Activated CD8-positive, alpha-beta memory T cell treated with anti-CD3 and anti-CD28 coated beads for 1 hour (primary cell): ENCODE measurements at places on chromosomes 2 and 18.

GRCh38 chr2:195613922-195614321 lies 43.1 kb upstream of the SLC39A10 start:
- DNase-seq, result no peak

DNA sequence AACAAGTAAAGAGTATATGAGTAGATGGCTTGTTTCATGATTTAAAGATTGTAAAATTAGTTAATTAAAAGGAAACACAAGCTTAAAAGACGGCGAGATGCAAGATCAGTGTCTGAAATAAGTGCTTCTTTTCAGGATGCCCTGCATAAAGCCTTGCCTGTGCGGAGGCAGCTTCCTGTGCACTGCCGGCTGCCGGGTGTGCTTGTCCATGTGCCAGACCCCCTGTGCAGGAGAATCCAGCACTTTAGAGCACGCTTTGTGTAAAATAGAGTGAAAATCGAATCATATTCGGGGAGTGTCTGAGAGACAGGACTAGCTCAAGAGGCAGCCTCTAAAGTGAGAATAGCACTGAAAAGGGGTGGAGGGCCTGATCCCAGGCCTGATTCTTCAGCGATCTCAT lies 154.7 kb downstream of the CHST9 start:
- no peak for DNase-seq

GRCh38 chr2:57981083-57981768 lies 65.4 kb upstream of the VRK2 start:
- no peak for DNase-seq

GRCh38 chr18:34352385-34353163 lies 127.9 kb upstream of the NOL4 start:
- no peak for DNase-seq

DNA sequence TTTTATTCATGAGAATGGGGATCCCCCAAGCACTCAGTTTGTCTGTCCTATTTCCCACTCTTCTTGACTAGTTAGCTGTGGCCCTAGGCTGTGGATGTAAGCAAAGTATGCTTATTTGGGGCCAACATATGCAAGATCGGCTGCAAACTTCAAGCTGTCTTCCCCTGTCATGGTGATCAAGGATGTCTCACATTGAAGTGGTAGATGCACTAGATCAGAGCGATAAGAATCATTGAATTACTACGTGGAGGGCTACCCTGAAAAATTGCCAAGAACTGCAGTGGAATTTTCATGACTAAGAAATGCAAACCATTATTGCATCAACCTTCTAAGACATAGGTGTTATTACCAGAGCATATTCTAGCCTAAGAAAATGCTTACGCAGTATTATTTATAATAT lies 527.4 kb downstream of the RNF144A start:
- DNase-seq, result no peak

GRCh38 chr2:109401370-109401769 lies 212.4 kb downstream of the SEPTIN10 start:
- DNase-seq, result no peak

DNA sequence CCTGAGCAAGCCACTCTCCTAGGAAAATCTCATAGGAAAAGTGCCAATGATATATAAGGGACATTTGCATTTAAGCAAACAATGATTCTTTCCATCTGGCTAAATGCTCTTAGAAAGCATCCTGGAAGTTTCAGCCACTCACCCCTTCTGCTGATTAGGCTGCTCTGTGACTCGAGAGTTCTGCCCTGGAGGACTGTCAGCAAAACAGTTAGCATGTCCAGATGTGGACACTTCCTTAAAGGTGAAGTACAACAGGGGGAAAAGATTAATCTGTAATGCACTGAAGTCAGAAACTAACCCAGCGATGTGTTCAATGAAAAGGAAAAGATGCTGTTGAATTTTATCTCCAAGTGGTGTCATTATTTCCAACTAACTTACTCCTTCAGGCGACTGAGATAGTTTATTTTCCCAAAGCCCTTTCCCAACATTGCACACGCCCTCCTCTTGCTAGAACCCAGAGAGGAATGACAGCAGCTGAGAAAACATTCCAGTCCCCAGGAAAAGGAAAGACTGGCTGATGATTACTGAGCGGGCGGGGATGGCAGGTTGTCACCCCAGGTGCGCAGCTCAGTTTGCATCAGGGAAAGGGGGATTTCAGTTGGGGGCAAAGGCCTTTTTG lies 214.0 kb downstream of the SS18 start:
- DNase-seq, result no peak

DNA sequence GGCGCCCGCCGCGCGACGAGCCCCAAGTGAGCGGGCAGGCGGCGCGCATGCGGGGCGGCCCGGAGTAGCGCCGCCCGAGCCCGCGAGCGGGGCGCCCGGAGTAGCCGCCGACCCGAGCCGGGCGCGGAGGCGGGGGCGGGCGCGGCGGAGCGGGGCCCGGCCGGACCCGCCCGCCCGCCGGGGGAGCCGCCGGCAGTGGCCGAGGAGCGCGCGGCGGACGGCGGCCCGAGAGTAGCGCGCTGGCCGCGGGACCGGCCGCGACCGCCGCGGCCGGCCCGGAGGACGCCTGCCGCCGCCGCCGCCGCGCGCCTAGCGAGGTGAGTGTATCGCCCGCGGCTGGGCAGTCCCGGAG lies at the start of gene GALNT1:
TSS of gene GALNT1 (plus strand) at position 195 of the 352 bp plus-strand sequence. CDS start 72,923 bp downstream, outside the sequence.
- no peak for DNase-seq

GRCh38 chr2:133952420-133952819 lies 301.5 kb upstream of the MGAT5 start:
- DNase-seq, result no peak

GRCh38 chr18:62729487-62730386 lies 14.4 kb downstream of the PHLPP1 start:
- no peak for DNase-seq

GRCh38 chr2:58146707-58147106 lies 94.4 kb downstream of the FANCL start:
- no peak for DNase-seq

GRCh38 chr2:29238497-29238896 lies 123.3 kb downstream of the CLIP4 start:
- no peak for DNase-seq
